Dorsolateral prefrontal cortex (tissue), 122 donors: ENCODE measurements at places on chromosomes 16 and 17.

DNA sequence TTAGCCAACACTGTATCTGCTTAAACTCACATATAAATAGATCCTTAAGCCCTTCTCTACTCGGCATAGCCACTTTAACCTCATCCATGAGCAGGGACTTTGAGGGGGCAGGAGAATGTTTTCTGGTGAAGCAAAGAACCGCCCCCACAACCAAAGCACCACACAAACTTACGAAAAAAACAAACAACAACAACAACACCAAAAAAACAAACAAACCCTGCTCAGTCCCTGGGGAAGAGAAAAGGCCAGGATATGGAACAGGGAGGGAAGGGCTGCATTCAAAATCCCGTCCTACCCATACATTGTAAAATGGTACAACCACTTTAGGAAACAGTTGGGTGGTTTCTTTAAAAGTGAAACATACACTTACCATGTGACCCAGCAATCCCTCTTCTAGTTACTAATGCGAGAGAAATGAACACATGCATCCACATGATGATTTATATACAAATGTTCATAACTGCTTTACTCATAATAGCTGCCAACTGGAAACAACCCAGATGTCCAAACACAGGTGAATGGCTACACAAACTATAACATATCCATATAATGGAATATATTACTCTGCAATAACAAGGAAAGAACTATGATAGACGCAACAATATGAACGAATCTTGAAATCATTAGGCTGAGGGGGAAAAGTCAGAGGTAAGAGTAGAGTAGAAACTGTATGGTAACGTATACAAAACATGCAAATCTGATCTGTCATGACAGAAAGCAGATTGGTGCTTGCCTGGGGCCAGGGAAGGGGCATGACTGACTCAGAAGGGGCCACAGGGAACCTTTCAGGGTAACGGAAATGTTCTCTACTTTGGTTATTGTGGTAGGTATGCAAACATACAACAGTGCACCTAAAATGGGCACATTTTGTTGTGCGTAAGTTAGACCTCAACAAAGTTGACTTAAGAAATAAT, 37.7 kb upstream of the TOB1 start:
- no peak for DNase-seq

GRCh38 chr17:55794725-55795482, 44.1 kb downstream of the PCTP start:
- no peak for DNase-seq

DNA sequence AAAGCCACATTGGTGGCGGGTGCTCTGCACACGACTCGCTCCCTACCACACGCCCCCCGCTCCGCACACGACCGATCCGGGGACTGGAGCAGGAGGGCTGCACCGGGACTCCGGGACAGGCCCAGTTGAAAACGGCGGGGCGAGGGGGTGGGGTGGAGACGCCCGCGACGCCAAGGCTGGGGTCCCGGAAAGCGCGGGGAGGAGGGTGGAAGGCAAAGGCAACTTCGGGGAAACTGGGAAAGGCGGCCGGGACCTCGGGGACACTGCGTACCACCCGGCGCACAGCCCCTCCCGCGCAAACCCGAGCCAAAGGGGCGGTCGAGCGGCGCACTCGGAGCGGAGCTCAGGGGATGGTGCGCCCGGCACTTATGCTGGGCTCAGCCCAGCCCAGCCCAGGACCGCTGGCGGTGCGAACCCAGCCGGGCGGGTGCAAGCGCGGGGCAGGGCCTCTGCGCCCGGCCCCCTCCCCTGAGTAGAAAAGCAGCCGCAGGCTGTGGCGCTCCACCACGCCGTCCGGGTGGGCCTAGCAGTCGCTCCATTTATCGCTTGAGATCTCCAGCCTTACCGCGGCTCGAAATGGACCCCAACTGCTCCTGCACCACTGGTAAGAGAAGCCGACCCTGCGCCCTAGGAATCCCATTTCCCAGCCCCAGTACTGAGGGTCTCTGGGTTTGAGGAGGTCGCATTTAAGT, at the start of gene MT1M:
Gene MT1M (plus strand): TSS at position 504 of the 692 bp plus-strand sequence. CDS start 73 bp downstream, at position 577.
- no peak for DNase-seq

GRCh38 chr16:9791556-9791955, 390.7 kb downstream of the GRIN2A start:
- no peak for DNase-seq

- no peak for DNase-seq
Measured at GRCh38 chr17:46777943-46778915, 40.3 kb downstream of the WNT3 start.

GRCh38 chr17:61698244-61698643, 107.2 kb upstream of the NACA2 start:
- no peak for DNase-seq
